ENCODE measurements at places on chromosomes 2 and 18. TPM values are rescaled to one million over a fixed set of nuclear protein-coding genes. Genes with fewer than 3 reads are reported as not detected.

DNA sequence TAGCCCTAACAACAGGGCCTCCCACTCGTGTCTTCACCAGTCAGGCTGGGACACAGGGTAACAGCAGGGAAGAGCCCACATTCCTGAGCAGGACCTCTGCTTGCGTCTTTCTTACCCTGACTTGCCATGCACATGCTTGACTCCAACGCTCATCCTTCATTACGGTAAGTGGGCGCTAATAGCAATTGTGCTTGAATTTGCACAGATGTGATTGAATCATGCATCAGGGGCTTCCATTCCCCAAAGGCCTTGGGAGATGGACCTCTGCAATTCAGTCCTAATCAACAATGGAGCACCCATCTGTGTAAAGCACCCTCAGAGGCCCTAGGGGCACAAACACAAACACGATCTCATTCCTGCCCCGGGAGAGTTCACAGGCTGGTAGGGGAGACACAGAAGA lies 13.5 kb downstream of the TEX51 start:
- no peaks in the 10 kb centered on the region for H3K36me3 ChIP-seq
- H3K4me1 ChIP-seq: no peaks in the 10 kb centered on the region
- no peaks in the 10 kb centered on the region for H3K27me3 ChIP-seq
- DNase-seq: no peak
- H3K27ac ChIP-seq: no peak overlapping the region

DUSP28 gene
- 5.9 TPM for total RNA-seq

- no peak for DNase-seq
- no peaks in the 10 kb centered on the region for H3K36me3 ChIP-seq
- H3K4me1 ChIP-seq: no peaks in the 10 kb centered on the region
- no peaks in the 10 kb centered on the region for H3K27me3 ChIP-seq
- H3K4me3 ChIP-seq: no peak overlapping the region
Observed at GRCh38 chr2:212811921-212812320, 273.3 kb upstream of the ERBB4 start.

ERMN gene
- total RNA-seq: not detected
